ENCODE measurements at places on chromosomes 16 and 17.
A peak's percentile ranks its signal among the peaks of the same experiment; 100 is the strongest.

DNA sequence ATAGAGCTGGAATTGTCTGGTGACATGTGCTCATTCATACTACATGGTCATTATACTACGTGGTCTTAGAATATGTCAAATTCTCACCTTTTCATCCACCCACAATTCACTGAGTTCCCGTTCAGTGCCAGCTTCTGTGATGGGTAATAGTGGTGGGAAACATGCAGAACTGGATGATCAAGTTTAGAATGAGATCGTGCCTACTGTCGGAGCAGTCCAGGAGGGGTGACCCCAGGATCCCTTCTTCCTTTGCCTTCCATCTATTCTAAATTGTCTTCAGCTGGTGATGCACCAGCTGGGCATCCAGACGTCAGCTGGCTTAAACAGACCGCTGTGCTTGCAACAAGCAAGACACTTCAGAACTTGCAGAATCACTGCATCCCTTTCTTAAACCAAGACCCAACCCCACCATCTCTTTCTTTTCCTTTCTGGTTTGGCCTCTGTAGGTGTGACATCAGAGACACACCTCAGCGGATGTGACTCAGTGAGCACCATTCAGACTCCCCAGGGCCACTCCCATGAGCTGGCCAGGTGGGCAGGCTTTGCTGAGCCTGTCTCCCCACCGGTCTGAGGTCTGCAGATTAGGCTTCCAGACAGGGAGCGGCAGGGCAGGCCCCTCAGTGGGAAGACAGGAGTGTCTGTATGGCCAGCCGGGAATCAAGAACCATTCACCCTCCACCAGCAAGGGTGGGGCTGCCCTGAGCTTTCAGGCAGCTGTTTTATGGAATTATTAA, 18.1 kb downstream of the C17orf100 start:
- peak; percentile 54 for DNase-seq

GRCh38 chr17:11138023-11138422, 103.0 kb upstream of the SHISA6 start:
- peak; percentile 9 for DNase-seq

DNA sequence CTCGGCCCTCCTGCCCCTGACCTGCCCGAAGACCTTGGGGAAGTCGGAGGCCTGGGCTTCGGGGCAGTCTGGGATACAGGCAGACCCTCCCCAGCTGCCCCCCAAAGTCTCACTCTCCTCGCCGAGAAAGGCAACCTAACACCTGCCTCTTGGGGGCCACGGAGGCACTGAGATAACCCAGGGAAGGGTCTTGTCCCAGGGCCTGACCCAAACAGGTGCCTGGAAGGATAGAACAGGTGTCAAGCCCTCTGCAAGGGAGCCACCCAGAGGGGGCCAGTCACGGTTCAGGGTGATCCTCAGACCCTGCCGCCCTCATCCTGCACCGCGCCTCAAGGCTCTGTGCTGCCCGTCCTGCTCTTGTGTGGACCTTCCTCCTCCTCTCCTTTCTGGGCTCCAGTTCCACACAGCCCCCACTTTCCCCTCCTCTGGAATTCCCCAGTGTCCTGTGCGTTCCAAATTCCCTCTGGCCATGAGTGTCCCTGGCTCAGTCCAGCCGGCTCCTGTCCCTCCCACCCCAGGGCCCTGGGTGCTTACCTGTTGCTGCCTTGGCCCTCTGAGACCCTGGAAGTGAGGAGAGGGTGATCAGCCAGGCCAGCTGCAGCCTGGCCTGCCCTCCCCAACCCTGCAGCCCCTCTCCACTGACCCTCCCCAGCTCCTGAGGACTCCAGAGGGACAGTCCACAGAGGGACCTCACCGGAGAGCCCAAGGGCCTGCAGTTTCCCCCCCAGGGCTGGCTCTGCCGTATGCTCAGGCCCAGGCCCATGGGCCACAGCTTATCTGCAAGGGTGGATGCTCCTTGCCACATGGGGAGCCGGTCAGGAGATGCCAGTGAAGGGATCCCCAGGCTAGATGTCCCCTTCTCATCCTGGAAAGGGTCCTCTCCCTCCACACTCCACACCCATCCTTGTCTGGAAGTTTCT, 3.8 kb downstream of the PRSS27 start:
- DNase-seq = no peak

DNA sequence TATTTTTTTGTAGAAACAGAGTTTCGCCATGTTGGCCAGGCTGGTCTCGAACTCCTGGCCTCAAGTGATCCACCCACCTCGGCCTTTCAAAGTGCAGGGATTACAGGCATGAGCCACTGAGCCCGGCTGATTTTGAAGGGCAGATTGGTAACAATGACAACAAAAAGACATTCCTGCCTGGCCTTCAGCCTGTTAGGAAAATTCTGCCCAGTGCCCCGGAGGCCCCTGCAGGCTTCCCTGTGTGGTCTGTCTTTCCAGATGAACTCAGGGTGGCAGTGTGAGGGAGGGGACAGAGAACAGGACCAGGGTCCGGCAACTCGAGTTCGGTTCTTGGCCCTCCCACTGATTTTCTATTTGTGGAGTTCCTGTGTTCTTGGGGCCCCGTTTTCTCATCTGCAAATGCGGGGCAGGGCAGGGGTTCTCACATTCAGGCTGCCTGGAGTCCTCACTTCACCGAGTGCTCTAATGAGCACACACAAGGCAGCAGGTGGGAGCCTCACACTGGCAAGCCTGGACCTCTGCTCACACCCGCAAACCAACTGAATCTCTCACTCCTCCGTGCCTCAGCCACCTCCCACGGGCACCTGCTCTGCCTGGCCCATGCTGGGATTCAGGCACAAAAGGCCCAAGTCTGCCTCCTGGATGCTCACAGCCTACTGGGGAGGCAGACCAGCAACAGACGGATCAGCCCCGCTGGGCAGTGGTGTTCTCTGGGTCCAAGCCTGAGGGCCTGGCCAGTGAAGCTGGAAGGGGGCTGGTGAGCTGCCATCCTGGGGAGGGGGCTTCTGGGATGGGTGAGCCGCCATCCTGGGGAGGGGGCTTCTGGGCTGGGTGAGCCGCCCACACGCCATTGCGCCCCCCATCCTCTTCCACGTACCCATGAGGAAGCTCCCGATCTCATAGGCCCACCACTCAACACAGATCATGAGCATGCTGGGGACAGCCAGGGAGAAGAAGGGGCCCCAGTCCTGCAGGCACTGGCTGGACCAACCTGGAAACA, 10.3 kb downstream of the SLC47A2 start:
- peak; percentile 3 for DNase-seq

GRCh38 chr17:8862213-8863056, 5.0 kb downstream of the PIK3R6 start:
- DNase-seq = no peak

All from urothelium cell line (cell line).